NCI-H774 (cell line): ENCODE measurements at places on chromosomes 3 and 15.
A peak's percentile ranks its signal among the peaks of the same experiment; 100 is the strongest.

- DNase-seq: peak; percentile 7
Measured at GRCh38 chr3:26712211-26713026, 89.8 kb downstream of the LRRC3B start.

DNA sequence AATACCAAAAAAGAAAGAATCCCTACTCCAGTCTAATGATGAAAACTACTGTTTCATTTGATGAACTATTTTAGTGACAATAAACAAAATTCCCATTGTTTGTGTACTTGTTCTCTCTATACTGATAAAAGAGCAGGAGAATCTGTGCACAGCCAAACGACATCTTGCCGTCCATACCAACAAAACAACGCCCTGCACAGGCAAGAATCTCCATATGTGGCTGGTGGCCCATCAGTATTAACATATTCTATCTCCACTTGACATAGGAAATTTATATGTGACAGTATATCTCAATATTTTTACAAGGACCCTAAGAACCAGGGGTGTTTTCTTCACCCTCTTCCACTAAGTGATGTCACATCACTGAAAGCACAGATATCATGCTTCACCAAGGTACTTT lies 279.5 kb downstream of the ULK4 start:
- no peak for DNase-seq

DNA sequence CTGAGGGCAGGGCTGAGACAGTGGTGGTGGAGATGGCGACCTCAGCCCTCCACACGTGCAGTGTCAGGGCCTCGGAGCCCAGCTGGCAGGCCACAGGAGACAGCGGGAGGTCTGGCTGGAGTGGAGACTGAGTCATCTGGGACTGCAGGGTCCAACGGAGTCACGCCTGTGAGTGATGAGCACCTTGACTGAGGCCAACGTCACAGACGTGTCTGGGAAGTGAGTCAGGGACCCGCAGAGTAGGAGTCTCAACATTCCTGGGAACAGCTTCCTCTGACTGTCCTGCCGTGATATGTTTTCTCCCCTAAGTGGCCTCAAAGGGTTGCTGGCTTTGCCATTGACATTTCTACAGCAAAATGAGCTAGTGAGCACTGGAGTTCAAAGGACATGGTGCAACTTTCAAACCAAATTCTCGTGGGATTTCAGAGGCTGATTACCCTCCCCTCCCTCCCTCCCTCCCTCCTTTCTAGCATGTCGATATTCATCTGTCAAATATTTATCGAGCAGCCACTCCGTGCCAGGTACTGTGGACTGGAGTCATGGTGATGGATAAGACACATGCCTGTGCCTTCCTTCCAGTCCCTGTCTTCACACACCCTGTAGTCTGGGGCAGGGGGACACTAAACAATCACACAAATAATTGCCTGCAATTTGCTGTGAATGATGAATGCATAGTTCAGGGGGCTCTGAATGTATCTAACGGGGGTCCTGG lies 53.3 kb upstream of the AMOTL2 start:
- no peak for DNase-seq

DNA sequence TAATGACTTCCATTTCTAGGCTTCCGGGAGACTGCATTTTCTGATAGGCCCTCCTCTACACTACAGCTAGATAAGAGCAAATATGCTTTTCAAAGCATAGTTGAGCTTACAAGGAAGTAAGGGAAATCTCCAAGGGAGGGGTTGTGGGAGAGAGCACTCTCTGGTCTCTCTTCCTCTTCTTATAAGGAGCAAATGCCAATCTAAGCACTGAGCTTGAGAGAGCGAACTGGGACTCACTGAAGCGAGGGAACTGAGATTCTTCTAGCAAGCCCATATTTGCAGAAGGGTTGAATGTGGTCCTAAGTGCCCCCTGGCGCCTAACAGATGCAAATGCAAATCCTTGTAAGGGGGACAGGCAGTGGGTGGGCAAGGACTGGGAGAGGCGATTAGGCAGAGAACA lies 164.8 kb downstream of the ERC2 start:
- no peak for DNase-seq

DNA sequence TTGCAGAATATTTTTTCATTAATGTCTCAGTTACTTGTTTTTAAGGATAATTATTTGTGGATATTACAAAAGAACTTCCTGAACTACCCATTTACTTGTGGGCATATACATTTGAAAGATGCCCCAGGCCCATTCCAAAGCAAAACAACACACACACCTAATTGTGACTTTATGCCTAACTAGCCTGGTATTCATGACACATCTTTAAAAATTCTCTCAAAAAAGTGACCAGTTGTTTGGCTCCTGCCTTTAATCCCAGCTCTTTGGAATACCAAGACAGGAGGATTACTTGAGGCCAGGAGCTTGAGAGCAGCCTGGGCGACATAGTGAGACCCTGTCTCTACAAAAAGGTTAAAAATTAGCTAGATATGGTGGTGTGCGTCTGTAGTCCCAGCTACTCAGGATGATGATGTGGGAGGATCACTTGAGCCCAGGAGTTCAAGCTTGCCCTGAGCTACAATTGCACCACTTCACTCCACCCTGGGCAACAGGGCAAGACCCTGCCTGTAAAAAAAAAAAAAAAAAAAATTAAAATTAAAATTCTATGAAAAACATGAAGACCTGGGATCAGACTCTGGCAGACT lies 51.7 kb upstream of the SLC4A7 start:
- no peak for DNase-seq

DNA sequence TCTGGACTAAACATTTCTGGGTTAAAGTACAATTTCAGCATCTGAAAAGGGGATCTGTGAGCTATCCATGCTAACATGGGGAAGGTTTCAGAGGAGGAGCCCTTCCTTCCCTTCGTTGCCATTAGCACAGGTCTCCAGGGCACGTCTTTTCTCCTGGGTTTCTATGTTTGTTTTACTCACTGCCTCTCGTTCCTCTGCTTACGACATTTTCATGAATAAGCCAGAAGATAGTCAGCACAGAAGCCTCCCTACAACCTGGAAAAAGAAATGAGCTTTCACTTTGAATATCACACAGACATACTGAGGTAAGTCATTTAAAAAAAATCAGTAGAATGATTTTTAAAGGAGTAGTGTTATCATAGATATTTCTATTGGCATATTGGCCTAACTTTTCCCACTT lies 117.2 kb upstream of the KCNMB2 start:
- DNase-seq: peak; percentile 52

- DNase-seq: no peak
Measured at GRCh38 chr15:51692154-51692553, 10.9 kb downstream of the SCG3 start.

DNA sequence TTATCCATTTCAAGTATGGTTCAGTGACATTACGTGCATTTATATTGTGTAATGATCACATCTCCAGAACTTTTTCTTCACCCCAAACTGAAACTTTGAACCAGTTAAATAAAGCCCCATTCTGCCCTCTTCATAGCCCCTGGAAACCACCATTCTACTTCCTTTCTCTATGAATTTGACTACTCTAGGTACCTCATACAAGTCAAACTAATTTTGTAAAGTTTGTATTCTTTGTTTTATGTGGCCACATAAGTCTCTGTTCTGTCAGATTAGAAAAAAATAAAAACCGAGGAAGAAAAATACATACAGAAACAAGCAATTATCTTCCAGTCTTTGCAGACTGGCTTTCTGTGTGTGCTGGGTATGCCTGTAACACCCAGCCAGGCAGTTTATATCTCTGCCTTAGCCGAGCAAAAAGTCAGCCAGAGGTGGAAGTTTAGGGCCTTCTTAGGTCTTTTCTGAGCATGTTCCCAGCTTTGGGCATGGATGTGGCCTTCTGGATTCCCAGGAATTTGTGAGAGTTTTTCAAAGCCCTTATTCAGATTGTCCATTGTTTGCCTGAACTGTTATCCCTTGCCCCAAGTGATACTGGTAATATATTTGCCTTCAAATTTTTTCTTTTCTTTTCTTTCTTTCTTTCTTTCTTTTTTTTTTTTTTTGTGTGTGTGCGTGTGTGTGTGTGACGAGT lies 6.0 kb upstream of the GRAMD1C start:
- DNase-seq: no peak
